Effector CD4-positive, alpha-beta T cell (primary cell): ENCODE measurements at places on chromosomes 1 and 21.
A peak's percentile ranks its signal among the peaks of the same experiment; 100 is the strongest.

- DNase-seq, result no peak
Observed at GRCh38 chr21:39648879-39649278, 36.1 kb downstream of the B3GALT5 start.

GRCh38 chr1:37755951-37756560, 8.9 kb downstream of the EPHA10 start:
- no peak for DNase-seq

- no peak for DNase-seq
Observed at GRCh38 chr1:14698314-14698713, 99.8 kb downstream of the KAZN start.

DNA sequence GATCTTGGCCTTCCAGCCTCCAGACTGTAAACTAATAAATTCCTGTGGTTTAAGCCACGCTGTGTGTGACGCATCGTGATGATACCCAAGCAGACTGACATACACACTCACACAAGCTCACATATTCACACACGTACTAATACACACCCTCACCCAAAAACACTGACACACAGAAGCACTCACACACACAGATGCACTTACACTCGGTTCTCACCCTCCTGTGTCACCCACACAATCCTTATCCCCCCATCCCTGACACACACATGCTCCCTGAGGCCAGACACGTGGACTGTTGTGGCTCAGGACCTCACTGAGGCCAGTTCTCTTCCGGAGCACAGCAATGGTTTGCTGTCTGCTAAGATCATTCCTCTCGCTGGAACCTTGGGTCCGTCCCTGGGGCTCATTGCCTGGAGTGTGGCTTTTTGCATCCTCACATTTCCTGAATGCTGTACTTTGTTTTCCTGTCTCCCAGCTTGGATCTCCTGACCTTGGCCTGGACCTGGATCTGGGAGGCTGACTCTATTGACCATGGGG, 76.9 kb upstream of the LYST start:
- no peak for DNase-seq

DNA sequence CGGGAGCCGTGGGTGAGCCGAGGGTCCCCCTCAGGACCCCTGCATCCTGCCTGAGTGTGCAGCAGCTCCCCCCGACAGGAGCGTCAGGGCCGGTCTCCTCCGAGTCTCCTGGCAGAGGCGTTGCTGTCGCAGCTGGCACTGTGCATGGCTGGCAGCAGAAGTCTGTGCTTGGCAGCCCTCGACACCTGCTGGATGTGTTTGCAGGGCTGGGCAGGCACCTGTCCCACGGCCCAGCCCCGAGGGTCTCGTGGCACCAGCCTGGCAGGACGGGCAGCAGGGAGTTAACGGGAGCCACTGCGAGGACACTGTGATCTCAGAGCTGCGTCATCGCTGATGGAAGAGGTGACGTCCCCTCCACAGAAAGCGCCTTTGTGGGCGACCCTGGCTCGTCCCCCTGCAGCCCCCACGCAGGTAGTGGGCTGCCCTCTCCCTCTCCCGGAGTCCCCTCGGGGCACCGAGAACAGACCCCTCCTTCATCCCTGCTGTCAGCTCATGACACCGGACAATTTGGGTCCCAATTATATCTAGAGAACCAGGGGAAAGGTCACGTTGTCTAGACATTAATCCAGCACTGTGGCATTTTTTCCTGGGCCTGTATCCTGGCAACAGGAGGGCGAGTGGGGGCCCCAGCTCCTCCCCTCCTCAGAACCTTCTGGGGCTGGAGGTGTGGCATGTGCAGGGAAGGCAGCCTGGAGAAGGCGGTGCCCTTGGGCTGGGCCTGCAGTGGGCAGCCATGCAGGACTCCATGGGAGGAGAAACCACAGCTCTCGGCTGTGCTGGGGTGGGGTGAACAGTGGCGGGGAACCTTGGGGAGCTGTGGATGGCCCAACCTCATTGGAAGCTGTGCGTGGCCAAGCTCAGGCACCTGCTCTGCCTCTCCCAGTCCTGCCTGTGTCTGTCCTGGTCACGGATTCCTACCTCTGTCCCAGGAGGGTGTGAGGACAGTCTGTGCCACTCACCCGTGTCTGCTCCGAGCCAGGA, 15.4 kb downstream of the COL18A1 start:
- no peak for DNase-seq

DNA sequence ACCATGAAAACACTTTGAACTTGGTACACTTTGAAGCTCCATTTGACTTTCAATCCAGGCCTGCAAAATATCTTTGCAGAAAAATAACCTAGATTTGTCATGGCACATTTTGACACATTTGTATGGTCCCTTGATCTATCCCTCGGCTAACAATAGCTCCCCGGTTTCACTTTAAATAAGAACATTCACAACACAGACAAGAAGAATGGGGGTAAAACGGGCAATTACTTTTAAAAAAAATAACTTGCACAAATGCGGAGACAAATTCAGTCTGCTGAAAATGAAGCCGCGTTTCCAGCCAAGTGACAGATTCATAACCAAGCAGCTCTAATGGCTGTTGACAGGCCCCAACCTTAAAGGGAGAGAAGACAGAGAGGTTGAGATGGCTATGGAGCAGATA, 218.2 kb downstream of the NPHP4 start:
- DNase-seq, result no peak

- no peak for DNase-seq
Observed at GRCh38 chr21:26365849-26366248, 195.3 kb upstream of the APP start.

DNA sequence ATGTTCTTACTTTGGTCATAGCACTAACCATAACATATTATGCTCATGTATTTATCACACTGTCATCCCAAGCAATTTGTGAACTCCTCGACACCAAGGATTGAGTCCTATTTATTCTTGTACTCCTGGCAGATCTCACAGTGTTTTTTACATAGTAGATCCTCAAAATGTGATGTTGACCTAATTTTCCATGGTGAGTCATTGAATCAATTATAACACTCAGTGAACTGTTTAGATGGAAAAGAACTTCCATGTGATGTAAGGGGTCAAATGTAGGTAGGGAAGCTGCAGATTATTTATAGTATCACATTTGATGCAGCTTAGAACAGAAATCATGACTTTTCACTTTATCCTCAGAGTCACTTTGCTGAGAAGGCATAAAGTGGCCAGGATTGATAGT, 281.9 kb upstream of the ADAMTS5 start:
- DNase-seq, result no peak

DNA sequence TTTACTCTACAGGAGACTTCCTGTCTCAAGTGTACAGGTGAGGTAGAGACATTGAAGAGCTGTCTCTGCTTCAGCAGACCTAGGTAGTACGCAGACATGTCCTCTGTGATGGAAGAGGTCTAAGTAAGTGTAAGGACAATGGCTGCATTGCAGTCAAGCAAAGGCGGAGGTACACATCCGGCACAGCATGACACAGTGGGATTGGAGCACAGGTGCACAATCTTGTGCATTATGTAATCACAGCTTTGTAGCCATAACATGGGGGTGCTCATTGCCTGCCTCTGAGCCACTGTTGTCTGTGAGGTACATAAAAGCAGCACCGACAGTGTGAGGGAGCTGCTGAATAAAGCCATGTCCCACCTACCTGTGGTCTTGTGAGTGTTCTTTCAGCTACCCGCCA, 66.4 kb upstream of the CCDC190 start:
- DNase-seq, result no peak

DNA sequence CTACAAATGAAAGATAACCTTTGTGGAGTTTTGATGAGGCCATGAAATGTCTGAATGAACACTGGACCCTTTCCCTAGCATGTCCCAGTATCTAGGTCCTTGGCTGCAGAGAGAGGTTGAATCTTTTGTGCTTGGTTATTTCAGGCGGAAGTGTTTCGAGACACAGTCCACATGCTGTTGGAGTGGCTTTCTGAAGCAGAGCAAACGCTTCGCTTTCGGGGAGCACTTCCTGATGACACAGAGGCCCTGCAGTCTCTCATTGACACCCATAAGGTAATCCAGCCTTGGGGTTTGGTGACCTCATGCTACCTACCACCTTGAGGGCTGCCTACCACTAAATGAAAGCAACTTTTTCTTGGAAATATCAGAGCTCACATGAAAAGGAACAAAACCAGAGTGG, 38.9 kb upstream of the BMP8A start:
- DNase-seq, result no peak

DNA sequence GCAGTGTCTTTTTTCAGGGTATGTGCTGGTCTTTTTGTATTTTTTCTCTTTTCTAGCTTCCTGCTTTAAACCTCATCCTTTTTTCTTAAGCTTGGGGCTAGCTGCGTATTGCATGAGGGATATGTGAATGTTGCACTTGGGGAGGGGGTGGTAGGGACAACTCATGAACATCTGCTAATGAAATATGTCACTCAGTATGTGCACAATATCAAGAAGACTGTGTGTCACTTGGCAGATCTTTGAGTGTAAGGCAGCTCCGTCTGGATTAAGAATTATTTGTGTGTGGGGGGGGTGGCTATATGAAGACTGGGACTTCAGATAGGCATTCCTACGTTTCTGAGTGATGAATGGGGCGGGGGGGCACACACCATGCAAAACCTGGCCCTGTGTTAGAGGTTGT, 170.4 kb upstream of the CACNA1E start:
- DNase-seq, result no peak

- no peak for DNase-seq
Observed at GRCh38 chr21:38434913-38435533, 63.3 kb downstream of the ERG start.

GRCh38 chr21:20662514-20662913, 335.7 kb upstream of the NCAM2 start:
- DNase-seq, result no peak

DNA sequence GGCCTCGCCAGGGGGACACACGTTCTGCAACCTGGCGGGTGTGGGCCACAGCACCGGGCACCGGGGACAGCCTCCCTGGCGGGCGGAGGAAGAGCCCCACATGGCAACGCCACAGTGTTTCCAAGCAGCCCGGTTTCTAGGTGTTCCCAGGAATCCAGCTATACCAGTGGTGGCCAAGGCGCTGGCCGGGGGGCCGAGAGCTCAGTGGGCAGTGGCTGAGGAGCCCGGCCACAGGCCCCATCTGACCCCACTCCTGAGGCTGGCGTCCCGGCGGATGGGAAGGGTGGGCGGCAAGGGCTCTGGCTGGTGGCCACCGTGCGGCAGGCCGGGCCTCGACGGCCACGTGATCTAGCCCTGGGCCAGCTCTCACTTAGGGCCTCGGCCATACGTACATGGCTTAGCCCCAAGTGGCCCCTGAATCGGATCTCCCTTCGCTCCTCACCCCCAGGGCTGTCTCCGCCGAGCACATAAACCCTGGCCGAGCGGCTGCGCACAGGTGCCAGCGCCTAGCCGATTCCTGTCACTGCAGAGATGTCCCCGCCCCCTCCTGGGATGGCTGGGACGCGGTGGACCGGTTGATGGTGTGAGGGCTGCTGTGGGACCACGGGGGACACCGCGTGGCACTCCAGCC, 68.7 kb downstream of the MORN1 start:
- DNase-seq, result no peak

- no peak for DNase-seq
Observed at GRCh38 chr1:109307274-109308021, 637 bp upstream of the MYBPHL start.

GRCh38 chr21:27513825-27514224, 546.9 kb upstream of the ADAMTS5 start:
- no peak for DNase-seq

GRCh38 chr1:151661751-151662150, 49.9 kb downstream of the SNX27 start:
- no peak for DNase-seq

DNA sequence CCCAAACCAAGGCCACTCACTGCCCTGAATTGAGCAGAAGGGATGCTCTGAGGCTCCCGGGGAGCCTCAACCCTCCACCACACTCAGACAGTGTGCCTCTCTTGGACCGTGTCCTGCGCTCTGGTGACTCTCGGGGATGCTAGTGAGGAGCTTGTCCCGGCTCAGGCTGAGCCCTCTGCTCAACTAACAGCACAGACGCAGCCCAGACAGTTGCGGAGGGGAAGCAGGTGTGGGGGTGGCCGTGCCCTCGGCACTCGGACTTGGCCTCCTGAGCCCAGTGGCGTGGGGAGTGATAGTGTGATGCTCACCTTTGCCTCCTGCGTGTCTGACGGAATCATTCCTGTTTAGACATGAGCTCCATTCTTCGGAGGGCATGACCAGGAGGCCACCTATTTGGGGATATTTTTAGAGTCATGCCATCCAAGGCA, 15.4 kb upstream of the SLC19A1 start:
- DNase-seq, result no peak

GRCh38 chr1:59971464-59971911, 44.9 kb upstream of the CYP2J2 start:
- DNase-seq, result peak; percentile 3

DNA sequence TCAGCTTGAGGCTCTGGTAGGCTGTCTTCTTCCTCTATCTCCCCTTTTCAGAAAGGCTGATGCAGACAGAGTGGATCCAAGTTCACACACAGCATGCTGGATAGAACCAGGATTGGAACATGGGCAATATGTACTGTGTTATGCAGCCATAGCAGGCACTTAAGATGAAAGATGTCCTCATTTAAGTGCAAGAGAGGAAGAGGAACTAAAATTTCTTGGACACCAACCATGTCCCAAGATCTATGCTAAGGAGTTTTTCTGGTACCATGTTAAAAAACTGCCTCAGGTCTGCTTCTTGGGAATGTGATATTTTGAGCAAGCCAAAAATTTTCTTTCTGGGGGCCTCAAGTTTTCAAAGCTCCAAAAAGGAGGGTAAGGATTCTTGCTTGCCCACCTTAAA, 1.2 kb downstream of the SDHB start:
- DNase-seq, result no peak

DNA sequence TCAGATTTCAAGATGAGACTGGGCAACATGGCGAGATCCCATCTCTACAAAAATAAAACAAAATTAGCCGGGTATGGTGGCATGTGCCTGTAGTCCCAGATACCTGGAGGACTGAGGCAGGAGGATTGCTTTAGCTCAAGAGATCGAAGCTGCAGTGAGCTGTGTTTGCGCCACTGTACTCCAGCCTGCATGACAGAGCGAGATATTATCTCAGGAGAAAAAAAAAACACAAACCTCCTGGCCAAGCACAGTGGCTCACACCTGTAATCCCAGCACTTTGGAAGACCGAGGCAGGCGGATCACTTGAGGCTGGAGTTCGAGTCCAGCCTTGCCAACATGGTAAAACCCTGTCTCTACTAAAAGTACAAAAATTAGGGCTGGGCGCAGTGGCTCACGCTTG, 42.8 kb downstream of the XKR8 start:
- no peak for DNase-seq

DNA sequence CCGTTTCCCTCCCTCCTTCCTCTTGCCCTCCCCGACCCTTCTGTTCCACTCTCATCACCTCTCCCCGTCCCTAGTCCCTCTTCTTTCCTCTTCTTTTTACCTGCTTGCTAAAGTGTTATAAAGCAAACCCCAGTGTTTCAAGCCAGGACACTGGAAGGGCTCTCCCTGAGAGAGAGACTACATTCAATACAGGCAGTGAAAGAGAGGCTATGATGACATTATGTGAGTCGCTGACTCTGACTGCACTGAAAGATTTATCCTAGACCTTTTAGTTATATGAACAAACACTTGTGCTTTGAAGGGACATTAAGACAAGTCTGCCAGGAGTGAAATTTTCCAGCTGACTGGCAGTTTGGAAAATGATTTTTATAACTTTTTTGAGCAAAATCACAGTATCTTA, 155.7 kb downstream of the S1PR1 start:
- DNase-seq, result no peak

GRCh38 chr21:40783404-40783803, 63.6 kb downstream of the DSCAM start:
- DNase-seq, result no peak

- DNase-seq, result no peak
Observed at GRCh38 chr21:40881767-40882166, 34.8 kb upstream of the DSCAM start.

- no peak for DNase-seq
Observed at GRCh38 chr1:203906932-203907331, 45.5 kb downstream of the SNRPE start.
